ENCODE measurements at places on chromosomes 4 and X.

GRCh38 chr4:154415313-154415712, 76.3 kb downstream of the DCHS2 start:
- DNase-seq = peak; percentile 55

DNA sequence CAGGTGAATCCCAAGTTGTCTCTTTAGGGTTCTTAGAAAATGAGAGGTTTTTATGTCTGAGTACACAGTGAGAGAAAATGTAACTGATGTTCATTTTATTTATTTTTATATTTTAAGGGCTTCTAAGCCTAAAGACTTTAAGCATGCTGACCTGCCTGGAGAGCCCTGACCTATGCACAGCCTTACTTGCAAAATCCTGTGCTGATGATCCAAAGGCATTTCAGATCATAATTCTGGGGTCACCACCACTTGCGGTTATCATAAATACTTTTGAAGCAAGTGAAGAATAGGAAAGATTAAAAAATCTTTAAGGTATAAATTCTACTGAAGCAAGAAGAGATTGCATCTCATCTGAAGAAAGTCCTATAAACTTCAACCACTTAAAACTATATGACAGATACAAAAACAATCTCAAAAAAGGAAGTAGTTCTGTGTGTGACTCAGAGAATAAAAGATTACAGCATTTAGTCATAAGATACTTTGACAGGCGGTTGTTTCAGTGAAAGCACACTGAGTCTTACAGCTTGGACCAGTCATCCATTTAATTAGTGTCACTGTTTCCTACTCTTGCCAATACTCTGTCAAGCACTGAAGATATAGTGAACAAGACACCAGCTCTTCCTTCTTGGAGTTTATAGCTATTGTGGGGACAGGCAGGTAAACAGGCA, 245.2 kb upstream of the DIPK2B start:
- no peak for DNase-seq

- DNase-seq = no peak
Observed at GRCh38 chr4:160034501-160034900, 931.6 kb downstream of the RAPGEF2 start.

DNA sequence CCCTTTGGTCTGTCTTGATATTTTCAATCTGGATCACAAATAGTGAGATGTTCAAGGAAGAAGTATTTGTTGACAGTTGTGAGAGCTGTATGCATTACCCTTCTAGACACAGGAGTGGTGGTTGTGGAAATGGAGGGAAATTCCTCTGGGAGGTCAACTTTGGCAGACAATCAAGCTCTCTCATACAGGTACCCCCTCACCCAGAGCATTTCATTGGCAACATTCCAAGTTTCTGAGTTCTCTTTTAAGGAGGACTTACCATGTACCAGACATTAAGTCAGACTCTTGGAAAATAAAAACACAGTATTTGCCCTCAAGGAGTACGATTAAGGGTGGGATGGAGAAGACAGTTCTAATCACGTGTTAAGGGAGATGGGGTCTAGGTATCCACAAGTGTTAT, 45.3 kb downstream of the KLHL15 start:
- DNase-seq = no peak

- DNase-seq = no peak
Observed at GRCh38 chrX:23936180-23936579, 28.4 kb downstream of the CXorf58 start.

- DNase-seq = peak; percentile 81
Observed at GRCh38 chr4:42282081-42282901, 115.0 kb upstream of the SHISA3 start.

- DNase-seq = no peak
Observed at GRCh38 chr4:85607624-85608023, 132.7 kb downstream of the ARHGAP24 start.

DNA sequence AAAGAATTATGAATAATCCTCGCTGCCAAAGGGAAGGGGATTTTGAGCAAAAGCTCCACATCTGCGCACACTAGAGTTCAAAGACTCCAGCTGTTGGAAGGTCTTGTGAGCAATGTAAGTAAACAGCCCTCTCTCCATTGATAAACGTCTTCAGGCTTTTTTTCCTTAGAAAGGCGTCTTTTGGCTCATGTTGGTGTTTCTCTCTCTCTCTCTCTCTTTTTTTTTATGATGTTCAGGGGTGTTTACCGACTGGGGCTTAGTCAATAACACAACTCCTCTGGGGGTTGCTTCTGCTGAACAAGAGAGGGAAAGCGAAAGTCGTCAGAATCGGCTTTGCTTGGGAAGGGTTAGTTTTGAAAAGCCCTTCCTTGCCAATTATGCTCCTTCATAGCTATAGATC, 53.2 kb upstream of the C1QTNF7 start:
- DNase-seq = no peak

DNA sequence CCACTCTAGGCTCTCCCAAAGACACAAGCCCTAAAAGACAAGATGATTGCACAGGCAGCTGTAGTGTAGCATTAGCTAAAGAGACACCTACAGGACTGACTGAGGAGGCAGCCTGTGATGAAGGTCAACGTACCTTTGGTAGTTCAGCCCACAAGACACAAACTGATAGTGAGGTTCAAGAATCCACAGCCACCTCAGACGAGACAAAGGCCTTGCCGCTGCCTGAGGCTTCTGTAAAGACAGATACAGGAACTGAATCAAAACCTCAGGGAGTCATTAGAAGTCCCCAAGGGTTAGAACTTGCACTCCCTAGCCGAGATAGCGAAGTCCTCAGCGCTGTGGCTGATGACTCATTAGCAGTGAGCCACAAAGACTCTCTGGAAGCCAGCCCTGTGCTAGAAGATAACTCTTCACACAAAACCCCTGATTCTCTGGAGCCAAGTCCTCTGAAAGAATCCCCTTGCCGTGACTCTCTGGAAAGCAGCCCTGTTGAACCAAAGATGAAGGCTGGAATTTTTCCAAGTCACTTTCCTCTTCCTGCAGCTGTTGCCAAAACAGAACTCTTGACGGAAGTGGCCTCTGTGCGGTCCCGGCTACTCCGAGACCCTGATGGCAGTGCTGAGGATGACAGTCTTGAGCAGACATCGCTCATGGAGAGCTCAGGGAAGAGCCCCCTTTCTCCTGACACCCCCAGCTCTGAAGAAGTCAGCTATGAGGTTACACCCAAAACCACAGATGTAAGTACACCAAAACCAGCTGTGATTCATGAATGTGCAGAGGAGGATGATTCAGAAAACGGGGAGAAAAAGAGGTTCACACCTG, 306.3 kb downstream of the ANK2 start:
- peak; percentile 46 for DNase-seq

- DNase-seq = no peak
Observed at GRCh38 chr4:87575408-87575807, 32.9 kb upstream of the DSPP start.

DNA sequence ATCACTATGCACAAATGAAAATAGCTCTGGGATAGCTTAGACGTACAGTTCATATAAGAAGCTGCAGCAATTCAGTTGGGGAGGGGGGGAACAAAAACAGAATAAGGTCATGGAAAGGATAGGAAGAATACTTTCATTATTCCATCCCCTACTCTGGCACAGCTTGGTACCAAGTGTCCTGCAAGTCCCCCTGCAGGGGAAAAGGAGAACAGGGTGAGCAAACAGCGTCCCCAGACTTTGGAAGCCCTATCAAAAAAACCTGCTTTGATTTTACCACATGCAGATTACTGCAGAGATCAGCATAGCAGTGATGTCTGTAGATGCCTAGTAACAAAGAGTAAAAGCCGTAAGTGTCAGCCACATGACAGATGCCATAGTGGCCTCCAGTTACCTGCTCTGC, 209.4 kb upstream of the NEIL3 start:
- DNase-seq = no peak

GRCh38 chr4:16544251-16544721, 318.0 kb upstream of the TAPT1 start:
- no peak for DNase-seq

- DNase-seq = no peak
Observed at GRCh38 chr4:101280866-101281600, 66.3 kb downstream of the PPP3CA start.

GRCh38 chr4:55012363-55013230, 112.8 kb downstream of the KDR start:
- DNase-seq = no peak

GRCh38 chr4:110484767-110485166, 8.8 kb downstream of the ENPEP start:
- no peak for DNase-seq

DNA sequence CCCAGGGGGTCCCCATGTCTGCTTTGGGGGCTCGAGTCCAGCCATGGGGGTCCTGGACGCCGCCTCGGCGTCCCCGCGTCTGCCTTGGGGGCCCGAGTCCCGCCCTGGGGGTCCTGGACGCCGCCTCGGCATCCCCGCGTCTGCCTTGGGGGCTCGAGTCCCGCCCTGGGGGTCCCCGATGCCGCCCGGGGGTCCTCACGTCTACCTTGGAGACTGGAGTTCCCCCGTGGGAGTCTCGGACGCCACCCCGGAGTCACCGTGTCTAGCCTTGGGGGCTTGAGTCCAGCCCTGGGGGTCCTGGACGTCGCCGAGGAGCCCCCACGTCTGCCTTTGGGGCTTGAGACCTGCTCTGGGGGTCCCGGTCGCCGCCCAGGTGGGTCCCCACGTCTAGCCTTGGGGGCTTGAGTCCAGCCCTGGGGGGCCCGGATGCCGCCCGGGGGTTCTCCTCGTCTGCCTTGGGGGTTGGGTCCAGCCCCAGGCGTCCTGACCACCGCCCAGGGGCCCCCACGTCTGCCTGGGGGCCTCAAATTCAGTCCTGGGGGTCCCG, 1.1 kb upstream of the GTPBP6 start:
- no peak for DNase-seq

- no peak for DNase-seq
Observed at GRCh38 chr4:78767350-78767749, 8.8 kb upstream of the BMP2K start.
